Omental fat pad (tissue), 4 donors: ENCODE measurements at places on chromosomes 11 and 22.

- no peak for DNase-seq
Measured at GRCh38 chr11:119167933-119168332, 592 bp upstream of the NLRX1 start.

DNA sequence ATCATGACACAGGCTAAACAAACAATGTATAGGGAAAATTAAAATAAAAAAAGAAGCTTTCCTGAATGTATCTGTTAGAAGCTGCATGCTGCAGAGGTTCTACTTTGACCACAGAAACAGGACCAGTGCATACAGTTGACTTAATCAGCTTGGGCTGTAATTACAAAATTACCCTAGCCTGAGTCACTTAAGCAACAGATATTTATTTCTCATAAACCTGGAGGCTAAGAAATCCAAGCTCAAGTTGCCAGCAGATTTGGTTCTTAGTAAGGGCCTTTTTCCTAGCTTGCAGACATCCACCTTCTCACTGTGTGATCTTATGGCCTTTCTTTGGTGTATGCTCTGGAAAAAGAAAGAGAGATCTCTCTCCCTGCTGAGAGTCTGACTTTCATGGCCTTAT lies 946.5 kb upstream of the RAG2 start:
- no peak for DNase-seq

- DNase-seq, result no peak
Measured at GRCh38 chr11:113289431-113290187, 24.8 kb upstream of the TTC12 start.

DNA sequence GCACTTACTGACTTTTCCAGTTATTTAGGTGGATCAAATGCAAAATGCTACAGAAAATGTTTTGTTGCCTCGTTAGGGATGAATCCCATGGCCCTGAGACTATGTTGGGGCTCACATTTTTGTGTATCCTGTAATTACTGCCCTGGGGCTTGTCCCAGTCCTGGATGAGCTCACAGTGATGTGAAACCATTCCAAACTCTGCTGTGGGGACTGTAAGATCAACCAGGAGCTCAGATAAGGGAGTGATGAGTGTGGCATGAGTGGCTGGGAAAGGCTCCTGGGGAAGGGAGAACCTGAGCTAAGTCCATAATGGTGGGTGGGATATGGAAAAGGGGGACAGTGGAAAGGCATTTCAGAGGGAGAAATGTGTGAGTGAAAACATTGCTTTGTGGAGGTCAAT lies 54.0 kb downstream of the SLC5A1 start:
- no peak for DNase-seq

DNA sequence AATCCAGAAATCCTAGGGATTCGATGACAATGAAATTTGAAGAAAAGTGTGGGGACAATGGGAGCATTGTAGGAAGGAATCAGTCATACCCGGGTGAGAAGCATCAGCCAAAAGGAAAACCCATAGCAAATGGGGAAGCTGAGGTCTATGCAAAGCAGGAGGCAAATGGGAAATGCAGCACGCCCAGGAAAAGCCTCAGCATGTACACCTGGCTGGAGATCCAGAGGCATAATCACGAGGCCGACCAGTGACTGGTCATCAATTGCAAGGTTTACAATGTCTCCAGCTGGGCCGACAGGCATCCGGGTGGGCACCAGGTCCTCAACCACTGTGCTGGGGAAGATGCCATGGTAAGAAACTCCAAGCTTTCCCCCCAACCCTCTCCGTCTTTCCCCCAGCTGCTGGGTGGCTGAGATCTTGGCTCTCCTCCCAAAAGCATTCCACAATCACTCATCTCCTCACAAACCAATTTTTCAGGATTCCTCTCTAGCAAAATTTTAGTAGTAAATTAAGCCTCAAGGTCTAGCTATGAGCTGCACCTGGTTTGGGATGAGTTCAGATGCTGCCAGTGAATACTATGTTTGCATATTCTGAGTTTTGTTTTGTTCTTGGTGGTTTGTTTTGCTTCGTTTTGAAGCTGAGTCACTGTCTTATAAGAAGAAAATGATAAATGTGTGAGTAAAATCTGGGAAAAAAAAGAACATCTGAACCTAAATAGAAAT lies 98.0 kb upstream of the OR5AK2 start:
- DNase-seq, result no peak

GRCh38 chr11:69297787-69298266 lies 3.9 kb downstream of the MYEOV start:
- DNase-seq, result no peak

DNA sequence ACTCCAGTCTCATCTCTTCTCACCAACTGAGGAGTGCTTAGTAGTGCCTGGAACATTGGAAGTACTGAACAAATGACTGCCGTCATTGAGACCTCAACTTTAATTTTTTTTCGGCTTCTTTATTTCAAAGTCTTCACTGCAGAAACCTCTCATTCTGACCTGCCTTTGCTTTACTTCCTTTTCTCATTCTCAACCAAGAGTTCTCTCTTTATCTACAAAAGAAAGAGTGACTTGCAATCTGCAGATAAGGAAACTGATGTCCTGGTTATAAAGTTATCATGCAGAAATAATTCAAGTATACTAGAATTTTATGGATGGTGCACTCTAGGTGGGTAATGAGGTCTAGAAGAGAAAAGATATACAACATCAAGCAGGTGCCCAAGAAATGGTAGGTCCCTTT lies 1.2 kb upstream of the EED start:
- no peak for DNase-seq

DNA sequence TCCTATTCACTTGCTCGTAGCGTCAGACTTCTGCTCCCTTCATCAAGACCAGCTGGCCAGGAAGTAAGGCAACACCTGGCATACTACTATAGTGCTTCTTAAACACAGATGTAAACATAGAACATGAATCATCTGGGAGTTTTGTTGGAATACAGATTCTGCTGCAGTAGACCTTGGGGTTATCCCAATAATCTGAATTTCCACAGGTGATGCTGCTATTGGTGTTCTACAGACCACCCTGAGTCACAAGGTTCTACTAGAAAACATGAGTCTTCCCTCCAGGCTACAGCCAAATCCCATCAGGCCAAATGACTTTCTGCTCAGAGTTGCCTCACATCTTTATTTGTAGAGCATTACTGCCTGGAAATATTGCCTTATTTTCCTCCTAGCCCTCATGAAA lies 175.2 kb downstream of the NELL1 start:
- no peak for DNase-seq

GRCh38 chr11:93728792-93729128 lies 12.5 kb downstream of the TAF1D start:
- no peak for DNase-seq

GRCh38 chr11:30346068-30346688 lies 23.3 kb downstream of the ARL14EP start:
- DNase-seq, result no peak

GRCh38 chr11:1041149-1041467 lies 4.6 kb upstream of the MUC6 start:
- DNase-seq, result no peak

- DNase-seq, result no peak
Measured at GRCh38 chr11:12118949-12119348, 8.6 kb downstream of the MICAL2 start.

DNA sequence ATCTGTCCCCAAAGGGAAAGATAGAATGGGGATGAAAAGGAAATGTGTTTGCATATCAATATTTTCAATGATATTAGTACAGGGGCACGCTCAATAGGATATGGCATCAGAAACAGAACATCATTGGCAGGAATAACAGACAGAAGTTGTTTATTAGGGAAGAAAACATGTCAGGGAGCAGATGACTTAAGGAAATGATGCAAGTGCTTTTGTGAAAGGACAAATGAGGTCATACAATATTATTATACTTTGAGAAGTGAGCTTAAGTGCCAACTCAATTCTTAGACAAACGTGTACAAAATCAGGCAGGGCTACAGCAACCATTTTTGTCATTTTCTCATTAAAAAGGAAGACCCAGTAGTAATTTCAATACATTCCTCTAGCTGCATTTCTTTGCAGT lies 388.4 kb downstream of the SOX6 start:
- DNase-seq, result no peak

- DNase-seq, result no peak
Measured at GRCh38 chr11:22346282-22346681, 8.1 kb downstream of the SLC17A6 start.

DNA sequence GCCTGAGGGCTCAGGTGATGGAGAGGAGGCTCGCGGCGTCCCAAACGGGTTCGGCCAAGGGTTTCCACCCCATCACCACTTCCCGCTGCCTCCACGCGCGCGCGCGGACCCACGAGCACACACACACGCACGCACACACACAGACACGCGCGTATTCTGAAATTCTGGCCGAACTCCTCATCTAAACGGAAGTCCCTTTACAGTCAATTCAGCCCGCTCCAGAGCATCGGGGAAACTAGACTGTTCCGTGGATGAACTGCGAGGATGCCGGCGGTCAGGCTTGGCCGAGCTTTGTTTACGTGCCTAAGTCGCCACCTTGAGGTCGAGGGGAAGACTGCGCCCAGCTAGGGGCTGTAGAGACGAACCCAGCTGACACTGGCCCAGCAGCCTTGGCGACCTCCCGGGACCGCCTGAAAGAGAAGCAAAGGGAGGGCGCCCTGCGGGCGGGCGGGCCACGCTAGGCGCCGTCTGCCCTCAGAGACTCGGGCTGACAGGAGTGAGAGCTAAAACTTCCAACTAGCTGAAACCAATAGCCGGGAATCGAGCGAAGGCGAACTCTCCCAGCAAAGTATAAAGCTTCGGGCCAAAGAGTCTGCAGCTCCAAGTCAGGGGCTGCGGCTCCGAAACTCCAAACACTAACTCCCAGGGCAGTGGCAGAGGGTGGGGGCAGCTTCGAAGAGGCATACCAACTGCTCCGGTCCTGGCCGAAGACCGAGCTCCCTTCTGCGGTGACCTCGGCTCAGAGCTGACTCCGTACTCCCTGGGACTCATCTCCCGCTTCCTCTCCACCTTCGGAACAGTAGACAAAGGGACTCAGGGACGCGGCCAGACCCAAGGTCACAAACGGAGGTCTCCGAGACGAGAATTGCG lies 124.7 kb upstream of the C11orf58 start:
- peak; percentile 71 for DNase-seq

DNA sequence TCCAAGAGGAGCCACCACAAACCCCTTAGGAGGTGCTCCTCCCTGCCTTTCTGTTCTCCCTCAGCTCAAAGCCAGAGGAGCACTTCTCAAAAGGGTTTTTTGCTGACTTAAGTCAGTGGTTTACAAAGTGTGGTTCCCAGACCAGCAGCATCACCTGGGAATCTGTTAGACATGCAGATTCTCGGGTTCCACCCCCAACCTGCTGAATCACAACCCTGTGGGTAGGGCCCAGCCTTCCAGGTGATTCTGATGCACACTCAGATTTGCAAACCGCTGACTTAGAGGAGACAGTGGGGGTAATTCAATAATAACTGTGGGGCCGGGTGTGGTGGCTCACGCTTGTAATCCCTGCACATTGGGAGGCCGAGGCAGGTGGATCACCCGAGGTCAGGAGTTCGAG lies 22.8 kb downstream of the CREB3L1 start:
- DNase-seq, result no peak

DNA sequence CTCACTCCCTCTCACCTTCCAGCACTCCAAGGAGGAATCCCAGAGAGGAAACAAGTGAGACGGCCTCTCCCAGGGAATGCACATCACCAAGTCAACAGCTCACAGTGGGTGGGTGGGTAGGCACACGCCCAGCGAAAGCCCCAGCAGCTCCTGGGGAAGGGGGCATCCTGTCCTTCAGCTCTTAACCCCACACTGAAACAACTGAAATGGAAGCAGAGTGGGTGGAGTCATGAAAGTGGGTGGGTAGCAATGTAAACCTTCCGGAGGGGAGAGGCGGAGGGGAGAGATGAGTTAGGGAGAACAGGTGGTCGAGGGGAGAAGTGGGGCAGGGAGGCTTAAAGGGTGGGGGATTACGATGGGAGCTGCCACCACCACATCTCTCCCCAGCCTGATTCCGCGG lies 5.4 kb downstream of the MCHR1 start:
- no peak for DNase-seq

DNA sequence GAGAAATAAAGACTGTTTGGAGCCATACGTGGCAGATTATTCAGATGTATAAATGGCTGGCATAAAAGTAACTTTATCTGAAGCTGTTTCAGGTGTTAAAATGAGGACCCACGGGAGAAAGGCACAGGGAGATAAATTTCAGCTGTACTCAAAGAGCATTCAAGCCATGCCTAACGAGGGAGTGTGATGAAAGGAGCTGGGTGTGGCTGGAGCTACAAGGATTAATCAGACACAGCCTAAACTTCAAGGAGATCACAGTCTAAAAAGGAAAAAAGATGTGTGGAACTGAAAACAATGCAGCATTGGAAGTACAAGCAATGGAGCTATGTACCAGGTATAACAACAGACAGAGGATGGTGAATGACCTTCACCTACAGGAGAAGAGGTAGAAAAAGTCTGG lies 120.8 kb upstream of the APOA1 start:
- no peak for DNase-seq

GRCh38 chr22:43867839-43868635 lies 5.7 kb upstream of the SULT4A1 start:
- DNase-seq, result no peak

DNA sequence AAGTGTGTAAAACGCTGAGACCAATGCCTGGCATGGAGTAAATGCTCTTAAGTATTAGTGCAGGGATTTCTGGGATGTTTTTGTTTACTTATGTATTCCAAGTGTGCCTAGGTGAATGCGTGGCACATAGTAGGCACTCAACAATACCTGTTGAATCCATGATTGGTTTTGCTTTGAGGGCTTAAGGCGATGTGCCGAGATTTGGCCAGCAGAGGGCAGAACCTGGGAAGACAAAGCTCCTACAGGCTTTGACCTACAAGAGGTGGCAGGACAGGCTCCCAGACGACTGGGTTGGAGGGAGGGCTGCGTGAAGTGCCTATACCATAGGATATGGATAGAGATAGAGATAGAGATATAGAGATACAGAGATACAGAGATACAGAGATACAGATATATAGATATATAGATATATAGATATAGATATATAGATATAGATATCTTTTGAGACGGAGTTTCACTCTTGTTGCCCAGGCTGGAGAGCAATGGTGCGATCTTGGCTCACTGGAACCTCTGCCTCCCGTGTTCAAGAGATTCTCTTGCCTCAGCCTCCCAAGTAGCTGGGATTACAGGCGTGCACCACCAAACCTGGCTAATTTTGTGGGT lies 13.9 kb downstream of the KCNE3 start:
- DNase-seq, result peak; percentile 60
